ENCODE measurements at places on chromosomes 6 and 20.
A peak's percentile ranks its signal among the peaks of the same experiment; 100 is the strongest.

GRCh38 chr6:116238083-116238482, 15.8 kb downstream of the TSPYL4 start:
- no peak for DNase-seq

DNA sequence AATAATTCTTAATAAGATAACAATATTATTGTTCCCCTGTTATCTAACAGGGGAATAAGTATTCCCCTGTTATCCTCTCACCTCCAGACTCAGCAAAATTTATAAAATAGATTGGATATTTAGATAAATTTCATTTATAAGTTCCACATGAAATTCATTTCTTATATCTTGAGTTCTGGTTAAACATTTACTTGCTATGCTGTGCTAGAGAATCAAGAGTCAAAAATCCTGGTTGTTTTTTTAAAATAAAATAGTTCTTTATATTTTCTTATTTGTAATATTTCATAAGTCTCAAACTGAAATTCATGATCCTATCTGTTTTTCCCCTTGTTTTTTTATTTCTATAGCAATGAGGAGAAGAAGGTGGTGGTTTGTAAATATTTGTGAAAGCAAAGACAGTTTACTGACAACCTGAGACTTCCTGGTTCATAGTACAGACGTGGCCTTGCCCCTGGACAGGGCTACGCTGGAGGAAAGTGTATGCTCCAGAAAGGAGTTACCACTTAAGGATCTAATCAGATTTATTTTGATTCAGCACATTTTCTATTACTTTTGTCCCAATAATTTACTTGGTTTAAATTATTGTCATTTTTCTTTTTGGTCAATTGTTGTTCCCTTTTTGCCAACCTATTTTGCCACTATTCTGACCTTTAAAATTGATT, 37.8 kb upstream of the MARCKS start:
- DNase-seq = no peak

- no peak for DNase-seq
These were observed 374.9 kb upstream of the FLRT3 start for GRCh38 chr20:14712302-14712739.

GRCh38 chr6:64812138-64812537, 894.9 kb downstream of the EYS start:
- no peak for DNase-seq

GRCh38 chr6:104604685-104605084, 255.0 kb downstream of the HACE1 start:
- DNase-seq = no peak

DNA sequence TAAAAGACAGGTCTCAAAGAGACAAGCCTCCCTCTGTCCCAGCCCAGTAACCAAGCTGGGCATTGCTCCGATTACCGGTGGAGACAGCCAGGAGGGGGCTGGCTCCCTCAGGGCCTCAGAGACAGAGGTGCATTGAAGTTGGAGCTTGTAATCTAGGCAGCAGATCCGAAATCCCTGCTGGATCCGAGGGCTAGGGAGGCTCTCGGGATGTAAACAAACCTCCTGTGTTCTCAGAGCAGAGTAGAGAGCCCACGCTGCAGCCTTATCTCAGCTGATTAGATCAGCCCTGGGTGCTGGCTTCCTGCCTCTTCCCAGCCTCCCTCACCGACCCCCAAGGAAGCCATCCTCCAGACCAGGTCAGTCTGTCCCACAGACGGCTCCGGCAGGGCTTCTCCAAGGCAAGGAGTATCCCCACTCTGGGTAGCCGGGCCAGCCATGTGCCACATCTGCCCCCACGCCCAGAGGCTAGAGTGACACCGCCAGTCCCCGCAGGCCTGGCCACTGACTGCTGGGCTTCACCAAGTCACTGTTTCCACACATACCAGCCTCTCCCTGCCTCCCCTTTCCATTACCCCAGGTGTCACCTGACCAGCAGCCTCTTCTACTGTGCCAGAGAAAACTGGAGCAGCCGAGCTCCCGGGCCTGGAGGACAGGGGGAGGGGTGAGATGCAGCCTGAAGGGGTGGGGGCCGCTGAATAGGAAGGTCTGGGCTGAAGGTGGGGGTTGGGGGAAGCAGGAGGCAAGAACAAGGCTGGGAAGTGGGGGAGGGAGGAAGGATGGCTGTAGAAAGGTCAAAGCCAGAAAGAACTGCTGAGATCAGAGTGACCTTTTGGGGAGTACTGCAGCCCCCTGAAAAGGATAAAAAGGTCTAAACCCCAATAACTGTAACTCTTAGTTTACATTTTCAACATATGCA, 6.0 kb downstream of the SDC4 start:
- DNase-seq = peak; percentile 78

GRCh38 chr6:166490671-166491500, 95.6 kb downstream of the RAMACL start:
- DNase-seq = peak; percentile 47

DNA sequence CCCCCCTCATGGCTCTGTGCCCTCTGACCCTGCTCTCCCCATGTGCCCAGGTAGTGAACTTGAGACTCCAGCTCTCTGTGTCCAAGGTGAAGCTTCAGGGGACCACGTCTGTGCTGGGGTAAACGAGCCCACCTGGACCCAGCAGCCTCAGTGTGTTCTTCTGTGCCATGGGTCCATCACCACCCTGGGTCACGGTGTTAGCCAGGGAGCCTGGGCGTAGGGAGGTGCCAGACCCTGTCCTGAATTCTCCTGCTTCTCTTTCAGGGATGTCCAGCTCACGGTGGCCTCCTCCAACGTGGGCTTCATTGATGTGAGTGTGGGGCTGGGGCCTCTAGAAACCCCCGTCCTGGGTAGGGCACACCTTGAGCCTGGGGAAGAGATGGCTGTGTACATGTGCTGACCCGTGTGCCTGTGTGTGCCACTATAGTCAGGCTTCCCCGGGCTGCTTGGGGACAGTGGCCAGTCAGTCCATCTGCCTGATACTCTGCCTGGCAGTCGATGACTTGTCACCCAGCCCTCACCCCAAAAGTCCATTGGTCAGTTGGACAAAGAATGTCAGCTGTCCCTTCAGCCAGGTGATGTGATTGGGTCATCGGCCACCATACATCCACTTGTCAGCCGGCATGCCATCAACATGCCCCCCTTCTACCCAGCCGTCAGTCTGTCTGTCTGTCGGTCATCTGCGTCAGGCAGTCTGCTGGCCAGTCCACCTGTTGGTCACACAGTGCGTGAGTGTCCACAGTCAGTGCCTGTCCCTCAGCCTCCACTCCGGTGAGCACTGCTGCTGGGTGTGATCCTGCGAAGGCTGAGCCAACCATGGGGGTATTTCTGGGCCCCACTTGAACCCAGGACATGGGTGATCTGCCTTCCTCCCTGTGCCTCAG, 10.9 kb upstream of the BPIFB6 start:
- DNase-seq = no peak

DNA sequence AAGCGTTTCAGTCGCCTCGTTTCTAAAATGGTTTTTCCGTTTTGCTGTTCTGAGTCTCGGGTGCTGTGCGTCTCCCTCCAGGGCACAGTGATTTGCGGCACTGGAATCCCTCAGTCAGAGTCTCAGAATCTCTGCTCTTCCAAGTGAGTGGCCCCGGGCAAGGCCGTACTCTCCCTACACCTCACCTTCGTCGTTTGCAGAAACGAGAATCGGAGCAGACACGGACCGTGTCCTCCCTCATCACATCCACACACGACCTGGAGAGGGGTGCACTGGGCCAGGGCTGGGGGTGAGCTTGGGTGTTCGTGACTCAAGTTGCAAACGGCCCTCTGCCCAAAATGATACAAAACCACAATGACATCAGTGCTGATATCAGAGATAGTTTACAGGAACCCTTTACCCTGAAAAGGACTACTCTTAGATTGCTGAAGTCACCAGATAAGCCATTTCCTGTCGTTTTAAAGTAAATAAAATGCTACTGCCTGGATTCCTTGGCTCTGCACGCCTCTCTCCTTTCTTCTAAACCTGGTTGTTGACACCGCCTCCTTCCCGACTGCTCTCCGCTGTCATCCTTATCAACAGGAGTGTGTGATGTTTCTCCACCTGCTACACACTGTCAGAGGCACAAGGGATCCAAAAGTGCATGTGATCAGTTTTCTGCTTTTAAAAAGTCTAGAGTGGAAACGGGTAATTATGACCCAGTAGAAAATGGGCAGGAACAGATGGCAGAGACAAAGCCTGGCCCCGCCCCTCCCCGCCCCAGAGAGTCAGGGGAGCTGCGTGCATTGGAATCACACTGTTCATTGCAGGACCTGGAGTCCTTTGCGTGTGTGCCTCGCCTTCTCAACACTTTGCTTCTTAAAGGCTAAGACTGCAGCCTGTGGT, 38.4 kb downstream of the KIF25 start:
- DNase-seq = no peak

- no peak for DNase-seq
These were observed 149.7 kb upstream of the TNFAIP3 start for GRCh38 chr6:137717074-137718073.

- DNase-seq = no peak
These were observed 342.7 kb downstream of the PRL start for GRCh38 chr6:21953831-21954801.

- DNase-seq = peak; percentile 73
These were observed 96.9 kb upstream of the BHLHE23 start for GRCh38 chr20:63103402-63104311.

GRCh38 chr20:21147593-21147992, 21.7 kb downstream of the KIZ start:
- no peak for DNase-seq

DNA sequence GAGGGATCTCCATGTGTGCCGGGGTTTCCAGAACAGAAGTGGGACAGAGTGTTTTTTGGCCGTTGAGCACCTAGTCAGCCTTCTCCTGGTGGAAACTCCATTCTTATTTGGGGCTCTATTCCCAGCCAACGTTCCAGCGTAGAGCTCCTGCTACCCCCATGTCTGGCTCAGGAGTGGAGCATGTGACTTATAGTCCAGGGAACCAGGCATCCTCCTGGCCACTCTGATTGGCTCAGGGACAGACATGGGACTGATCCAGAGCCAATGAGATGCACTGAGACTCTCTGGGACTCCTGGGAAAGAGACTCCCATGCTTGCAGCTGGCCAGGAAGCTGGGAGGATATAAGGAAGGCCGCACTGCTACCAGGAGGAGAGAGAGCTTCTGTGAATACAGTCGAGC, 87.1 kb downstream of the SULF2 start:
- DNase-seq = no peak

DNA sequence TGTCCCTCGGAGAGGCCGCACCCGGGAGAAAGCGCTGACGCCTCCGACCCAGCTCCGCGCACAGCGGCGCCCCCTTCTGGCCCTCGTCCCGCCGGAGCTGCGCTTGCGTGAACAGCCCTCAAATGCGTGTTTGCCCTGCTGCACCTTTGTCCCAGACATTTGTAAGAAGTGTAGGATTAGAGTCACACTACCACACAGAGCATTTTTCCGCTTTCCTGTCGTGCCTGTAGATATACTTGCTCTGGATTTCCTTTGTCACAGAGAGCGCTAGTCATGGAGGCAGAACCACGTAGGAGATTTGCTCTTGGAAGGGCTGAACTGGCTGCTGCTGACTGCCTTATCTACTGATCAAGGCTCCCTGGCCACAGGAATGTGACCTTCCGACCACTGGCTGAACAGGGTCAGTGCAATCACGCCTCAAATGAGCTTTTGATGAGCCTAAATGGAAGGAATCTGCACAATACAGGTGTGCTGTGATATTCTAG, 62.3 kb downstream of the PAX1 start:
- DNase-seq = no peak

GRCh38 chr6:2669067-2669700, 81.5 kb downstream of the MYLK4 start:
- no peak for DNase-seq

Data from aorta (tissue), 5 donors.